GM12864 (cell line): ENCODE measurements at places on chromosomes 1 and 21.

DNA sequence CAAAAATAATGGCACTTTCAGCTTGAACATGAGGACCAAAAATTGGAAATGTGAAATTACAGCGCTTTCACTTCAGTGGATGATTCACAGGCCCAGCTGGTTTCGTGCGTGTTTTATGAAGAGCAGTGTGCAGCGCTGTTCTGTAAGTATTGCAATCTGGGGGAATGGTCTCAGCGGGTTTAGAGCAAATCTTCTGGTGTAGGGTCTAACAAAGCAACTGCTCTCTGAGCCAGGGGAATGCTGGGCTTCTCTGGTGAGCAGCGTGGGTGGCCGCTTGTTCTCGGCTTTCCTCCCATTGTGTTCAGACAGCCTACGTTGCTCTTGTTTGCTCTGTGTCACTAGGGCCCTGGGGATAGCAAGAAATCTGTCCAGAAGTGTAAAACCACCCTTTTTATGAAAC lies 42.4 kb upstream of the GADD45A start:
- DNase-seq, result no peak

DNA sequence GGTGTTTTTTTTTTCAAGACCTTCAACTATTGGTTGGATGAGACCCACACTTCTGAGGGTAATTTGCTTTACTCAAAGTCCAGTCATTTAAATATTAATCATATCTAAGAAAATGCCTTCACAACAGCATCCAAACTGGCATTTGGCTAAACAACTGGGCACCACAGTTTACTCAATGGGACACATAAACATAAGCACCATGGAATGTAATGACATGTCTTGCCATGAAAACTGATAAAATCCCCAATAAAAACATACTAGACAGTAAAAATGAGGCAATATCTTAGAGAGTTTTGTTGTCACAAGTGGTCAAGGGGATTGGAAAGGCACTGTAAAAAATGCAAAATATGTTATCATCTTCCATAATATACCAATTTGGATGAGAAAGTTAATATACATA lies 838.8 kb upstream of the ADAMTS5 start:
- no peak for DNase-seq

DNA sequence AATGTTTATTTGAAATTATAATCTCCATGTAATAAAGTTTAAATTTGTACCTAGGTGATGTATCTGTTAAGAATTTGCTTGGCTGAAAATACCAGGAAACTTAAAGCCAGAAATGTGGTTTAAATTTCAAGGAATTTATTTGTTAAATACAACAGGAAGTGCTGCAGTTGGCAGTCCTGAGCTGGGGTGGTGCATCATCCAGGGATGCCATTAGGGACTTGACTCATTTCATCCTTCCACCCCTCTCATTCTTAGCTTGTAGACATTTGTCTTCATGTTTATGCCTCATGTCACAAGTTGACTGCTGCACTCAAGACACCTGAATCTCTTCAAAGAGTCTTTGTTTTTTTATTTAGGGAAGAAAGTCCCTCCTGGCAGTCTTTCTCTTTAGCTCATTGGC lies 175.9 kb downstream of the LHX8 start:
- no peak for DNase-seq

GRCh38 chr1:227437495-227438008 lies 119.3 kb upstream of the CDC42BPA start:
- no peak for DNase-seq

- peak; percentile 12 for DNase-seq
These were observed 39.5 kb downstream of the TOR3A start for GRCh38 chr1:179121159-179121938.

GRCh38 chr1:28744184-28744583 lies 7.4 kb downstream of the YTHDF2 start:
- no peak for DNase-seq

DNA sequence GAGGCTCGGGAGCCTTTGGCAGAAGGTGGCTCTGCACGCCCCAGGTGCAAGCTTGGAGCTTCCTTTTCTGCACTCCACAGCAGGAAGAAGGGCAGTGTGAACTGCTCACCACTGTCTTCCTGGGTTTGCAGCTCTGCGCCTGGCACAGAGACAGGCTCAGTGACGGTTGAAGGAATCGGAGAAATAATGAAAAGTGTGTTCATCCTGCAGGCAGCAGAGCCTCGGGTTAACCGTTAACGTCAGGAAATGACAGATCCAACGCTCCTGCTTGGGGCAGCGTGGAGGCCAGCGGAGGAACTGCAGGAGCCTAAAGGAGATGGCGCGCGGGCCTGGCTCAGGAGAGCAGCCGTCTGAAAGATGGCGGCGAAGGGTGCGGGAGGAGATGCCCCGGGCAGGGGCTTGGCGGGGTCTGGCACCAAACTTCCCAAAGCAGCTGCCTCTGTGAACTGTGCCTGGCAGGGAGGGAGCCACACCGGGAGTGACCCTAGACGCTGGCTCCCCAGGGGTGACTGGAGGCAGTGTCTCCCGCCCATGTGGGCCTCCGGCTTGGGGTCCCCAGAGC lies 10.9 kb upstream of the SAMD11 start:
- no peak for DNase-seq

GRCh38 chr1:27372022-27372807 lies 2.4 kb downstream of the FCN3 start:
- no peak for DNase-seq

DNA sequence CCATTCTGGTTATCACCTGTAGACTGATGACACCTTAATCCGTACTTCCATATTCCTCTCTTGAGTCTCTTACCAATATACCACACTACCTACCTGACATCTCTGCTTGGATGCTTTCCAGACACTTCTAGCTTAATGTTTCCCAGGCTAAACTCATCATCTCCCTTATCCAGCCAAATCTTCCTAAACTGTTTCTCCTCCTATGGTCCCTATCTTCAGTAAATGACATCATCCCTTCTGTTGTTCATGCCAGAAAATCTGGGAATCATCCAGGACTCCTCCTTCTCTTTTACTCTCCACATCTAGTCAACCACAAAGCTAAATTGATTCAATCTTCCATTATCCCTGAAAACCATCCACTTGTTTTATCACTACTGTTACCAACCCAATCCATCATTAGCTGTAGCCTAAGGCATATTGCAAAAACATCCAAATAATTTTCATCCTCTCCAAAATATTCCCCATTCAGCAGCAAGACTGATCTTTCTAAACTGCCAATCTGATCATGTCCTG lies 464.1 kb upstream of the BEND5 start:
- no peak for DNase-seq

DNA sequence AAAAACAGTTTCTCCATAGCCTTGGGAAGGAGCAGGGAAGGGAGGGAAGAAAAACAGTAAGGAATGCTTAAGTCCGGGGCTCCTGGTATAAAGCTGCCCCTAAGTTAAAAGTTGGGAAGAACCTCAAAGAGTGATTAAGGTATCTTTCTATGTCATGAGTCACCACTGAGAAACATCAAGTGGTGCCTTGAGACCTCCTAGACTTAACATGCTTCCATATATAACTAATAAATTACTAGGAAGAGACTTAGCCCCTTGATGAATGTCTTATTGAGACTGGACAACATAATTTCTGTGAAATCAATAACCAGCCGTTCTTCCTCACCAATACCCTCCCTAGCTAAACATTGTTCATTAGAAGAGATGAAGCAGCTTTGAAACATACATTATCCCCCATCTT lies 121.8 kb upstream of the SLC44A3 start:
- no peak for DNase-seq

GRCh38 chr1:85315789-85316188 lies 39.4 kb upstream of the BCL10 start:
- DNase-seq, result no peak

DNA sequence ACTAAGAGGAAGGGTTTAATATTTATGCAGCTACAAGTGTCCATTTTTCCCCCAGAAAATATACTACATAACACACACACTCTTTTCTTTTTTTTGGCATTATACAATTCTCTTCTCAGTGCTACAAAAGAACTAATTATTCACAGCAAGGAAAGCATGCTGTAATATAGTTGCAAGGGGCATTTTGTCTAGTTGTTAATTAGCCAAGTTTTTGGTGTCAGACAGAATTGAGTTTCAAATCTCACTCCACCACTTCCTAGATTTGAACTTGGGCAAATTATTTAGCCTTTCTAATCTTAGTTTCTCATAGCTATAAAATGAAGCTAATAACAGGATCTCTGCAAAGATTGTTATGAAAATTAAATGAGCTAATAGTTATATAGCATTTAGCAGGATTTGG lies 60.0 kb upstream of the VTCN1 start:
- no peak for DNase-seq

GRCh38 chr1:71492298-71493041 lies 411.6 kb upstream of the ZRANB2 start:
- no peak for DNase-seq

- DNase-seq, result no peak
These were observed 210.3 kb downstream of the AMY1C start for GRCh38 chr1:103960045-103960444.

DNA sequence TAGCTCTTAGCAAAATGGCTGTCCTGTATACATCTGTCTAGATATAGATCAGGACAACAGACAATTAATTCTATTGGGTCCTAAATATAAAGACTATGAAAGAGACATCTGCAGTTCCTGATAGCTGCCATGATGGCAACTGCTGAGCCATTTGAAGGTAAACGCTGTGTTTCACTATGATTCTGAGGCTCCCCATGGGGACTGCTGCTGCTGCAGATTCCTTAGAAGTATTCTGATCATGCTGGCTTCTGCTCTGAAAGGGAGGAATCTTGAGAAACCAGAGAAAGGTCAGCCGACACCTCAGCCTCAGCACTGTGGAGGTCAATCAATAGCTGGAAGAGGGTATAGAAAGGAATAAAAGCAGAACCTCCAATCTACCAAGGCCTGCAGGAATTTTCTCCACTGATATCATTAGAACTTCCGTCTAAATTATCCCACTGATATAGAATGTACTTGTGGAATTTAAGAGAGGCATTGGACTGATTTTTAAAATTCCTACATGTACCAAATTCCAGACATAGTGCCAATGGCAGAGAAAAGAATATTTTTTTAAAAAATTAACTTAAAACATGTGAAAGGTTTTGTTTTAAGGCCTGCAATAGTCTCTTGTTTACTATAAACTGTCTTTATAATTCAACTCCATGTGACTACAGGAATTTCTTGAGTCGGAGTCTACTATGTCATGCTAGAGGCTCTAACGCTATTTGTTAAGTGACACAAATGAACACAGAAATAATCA lies 53.2 kb downstream of the DDAH1 start:
- DNase-seq, result no peak

DNA sequence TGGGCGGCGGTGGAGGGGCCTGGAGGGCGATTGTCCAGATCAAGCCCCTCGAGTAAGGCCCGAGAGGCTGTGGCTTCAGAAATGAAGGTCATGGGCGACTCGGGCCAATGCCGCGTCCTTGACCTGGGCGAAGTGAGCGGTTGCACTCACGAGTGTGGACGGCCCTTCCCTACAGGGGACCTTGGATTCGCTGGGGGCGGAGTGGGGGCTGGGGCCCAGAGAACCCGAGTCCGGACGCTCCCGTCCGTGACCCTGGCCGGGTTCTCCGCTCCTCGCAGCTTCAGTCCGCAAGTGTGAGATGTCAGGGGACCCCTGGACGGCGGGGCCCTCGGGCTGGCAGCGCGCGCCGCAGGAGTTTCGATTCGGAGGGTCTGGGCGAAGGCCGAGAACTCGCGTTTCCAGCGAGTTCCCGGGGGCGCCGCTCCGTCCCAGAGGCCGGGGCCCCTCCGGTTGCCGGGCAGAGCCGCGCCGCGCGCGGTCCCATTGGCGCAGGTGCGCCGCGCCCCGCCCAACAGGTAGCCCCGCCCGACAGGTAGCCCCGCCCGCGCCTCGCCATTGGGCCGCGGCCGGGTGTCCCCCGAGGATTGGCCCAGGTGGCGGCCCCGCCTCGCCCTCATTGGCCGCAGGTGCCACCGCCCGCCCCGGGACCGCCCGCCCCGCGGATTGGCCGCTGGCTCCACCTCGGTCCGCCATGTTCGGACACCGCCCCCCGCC lies at the start of gene PRKCZ:
PRKCZ (plus strand) TSS at position 694 of the 714 bp plus-strand sequence. CDS start 220 bp downstream, outside the sequence.
- no peak for DNase-seq

DNA sequence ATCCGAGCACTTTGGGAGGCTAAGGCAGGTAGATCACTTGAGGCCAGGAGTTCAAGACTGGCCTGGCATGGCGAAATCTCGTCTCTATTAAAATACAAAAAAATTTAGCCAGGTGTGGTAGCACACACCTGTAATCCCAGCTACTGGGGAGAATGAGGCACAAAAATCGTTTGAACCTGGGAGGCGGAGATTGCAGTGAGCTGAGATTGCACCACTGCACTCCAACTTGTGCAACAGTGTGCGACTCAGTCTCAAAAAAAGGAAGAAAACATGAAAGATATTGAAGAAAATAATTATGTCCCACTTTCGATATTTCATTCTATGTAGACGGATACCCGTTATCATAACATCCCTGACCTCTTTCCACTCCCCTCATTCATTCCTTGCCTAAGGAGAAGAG lies 19.2 kb downstream of the TUT4 start:
- DNase-seq, result no peak

DNA sequence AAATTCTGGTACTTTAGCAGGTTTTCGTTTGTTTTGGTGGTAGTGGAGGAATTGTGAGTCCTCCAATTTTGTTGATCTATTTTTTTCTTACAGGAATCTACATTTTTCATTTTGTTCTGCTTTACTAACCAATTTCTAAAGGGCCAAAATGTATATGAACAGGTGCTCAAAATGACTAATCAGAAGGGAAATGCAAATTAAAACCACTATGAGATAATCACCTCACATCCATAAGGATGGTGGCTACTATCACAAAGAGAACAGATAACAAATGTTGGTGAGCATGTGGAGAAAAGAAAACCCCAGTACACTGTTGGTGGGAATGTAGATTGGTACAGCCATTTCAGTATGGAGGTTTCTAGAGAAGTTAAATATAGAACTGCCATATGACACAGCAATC lies 134.2 kb downstream of the LMO4 start:
- no peak for DNase-seq

GRCh38 chr21:40929833-40930232 lies 82.9 kb upstream of the DSCAM start:
- no peak for DNase-seq

DNA sequence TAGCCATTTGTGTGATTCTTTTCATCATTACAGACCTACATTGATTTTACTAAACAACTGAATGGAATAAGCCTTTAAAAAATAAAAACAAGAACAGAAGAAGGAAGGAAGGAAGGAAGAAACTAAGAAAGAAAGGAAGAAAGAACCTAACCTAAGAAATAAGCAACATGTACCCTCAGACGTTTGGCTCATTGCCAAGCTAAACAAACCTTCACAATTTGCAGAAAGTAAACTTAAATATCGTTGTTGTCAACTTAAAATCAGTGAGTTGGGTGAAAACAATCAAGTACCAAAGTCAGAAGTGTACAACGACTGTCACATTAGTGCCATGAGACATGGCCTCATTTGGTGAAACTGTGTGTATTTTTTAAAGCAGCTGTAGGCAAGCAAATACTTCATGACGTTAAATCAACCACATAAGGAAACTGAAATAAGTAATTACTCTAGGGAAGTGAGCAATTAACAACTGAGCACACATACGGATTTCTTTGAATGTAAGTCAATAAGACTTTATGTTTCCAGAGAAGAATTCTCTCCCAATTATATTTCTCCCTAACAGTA lies 313.1 kb upstream of the TMPRSS15 start:
- no peak for DNase-seq

GRCh38 chr1:89149229-89149628 lies 23.3 kb upstream of the GBP2 start:
- DNase-seq, result no peak

GRCh38 chr1:72936942-72937341 lies 654.6 kb upstream of the NEGR1 start:
- DNase-seq, result no peak
